Fibroblast of the conjunctiva (primary cell): ENCODE measurements at places on chromosomes 16 and 17.

- no peak for DNase-seq
These were observed 96.4 kb upstream of the SHISA6 start for GRCh38 chr17:11144358-11145233.

- DNase-seq: no peak
These were observed 20.1 kb upstream of the CNOT1 start for GRCh38 chr16:58649707-58650106.

- DNase-seq: no peak
These were observed 137.8 kb downstream of the ENGASE start for GRCh38 chr17:79212149-79213087.

- DNase-seq: no peak
These were observed 21.6 kb downstream of the CCDC182 start for GRCh38 chr17:57723427-57724025.

GRCh38 chr17:61393550-61393903 is 6.1 kb upstream of the TBX2 start:
- no peak for DNase-seq

GRCh38 chr17:56699186-56699894 is 105.8 kb downstream of the NOG start:
- DNase-seq: peak; percentile 87

DNA sequence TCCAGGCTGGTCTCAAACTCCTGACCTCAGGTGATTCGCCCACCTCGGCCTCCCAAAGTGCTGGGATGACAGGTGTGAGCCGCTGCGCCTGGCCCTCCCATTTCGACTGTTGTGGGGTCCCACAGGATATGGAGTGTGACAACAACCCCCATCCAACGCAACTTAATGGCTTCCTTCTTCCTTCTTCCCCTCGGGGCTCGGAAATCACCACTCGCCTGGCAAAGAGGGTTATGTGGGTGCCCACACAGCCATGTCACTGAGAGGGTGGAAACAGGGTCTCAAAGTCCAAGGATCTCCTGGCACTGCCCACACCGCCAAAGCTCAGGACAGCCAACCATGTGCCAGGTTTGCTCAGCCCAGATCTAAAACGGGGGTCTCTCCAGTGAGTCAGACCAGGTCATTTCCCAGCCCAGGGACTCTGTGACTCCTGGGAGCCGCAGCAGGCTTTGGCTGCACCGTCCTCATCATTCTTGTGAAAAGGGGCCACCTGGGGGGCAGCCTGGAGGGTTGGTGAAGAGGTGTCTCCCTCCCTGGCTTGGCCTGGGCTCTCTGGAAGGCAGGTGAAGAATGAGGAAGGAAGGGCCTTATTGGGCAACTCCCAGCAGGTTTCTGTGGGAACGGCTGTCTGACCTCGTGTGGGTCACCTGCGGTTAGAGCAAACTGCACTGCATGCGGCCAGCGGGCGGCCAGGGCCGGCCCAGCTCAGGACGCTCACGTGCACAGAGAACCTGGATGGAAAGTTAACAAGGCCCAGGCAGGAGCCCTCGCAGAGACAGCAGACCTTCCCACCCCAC is 25.3 kb upstream of the LITAF start:
- no peak for DNase-seq

- peak; percentile 37 for DNase-seq
These were observed 44.7 kb downstream of the CYTH1 start for GRCh38 chr17:78737332-78737731.

DNA sequence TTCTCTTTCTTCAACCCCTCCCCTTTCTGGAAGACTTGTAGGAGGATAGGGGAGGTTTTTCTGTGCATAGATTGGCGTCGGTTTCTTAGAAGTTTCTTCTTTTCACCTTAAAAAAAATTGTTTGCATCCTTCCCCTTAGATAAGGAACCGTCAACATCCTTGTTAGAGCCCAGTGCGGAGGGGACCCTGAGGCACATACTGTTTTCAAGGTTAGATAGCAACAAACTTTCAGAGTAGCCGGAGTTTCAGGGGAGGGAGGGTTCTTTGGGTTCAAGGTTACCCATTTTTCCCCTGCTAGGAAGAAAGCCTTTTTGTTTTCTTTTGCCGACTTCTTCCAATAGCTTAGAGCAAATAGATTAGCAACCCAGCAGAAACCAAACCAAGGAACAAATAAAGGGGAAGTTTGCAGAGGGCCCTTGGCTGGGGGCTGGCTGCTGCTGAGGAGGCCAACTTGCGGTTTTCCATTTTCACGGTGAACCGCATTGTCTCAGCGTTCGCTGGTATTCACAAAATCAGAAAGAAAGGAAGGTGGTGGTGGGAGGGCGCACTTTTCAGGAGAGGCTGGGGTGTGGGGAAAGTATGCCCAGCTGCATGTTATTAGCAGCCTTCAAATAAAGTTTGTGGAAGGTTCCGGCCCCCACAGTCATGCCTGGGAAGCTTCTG is 28.8 kb downstream of the MSI2 start:
- DNase-seq: no peak

DNA sequence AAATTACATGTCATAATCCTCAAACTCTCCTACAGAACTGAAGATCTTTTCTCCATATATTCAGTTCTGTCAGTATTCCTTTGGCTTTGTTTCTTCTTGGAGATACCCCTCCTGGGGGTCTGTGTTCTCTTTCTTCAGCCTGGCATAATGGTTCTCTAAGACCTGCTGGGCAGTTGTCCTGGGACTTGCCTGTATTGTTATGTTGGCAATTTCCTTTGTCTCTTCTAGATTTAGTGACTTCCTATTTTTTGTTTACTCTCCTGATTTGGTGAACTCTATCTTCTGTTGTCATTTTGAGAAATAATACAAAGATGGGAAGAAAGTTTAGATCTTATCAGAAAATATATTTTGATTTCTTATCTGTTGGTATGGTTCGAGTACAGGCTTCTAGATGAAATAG is 127.8 kb downstream of the GOSR1 start:
- DNase-seq: no peak

GRCh38 chr17:72414967-72415853 is 294.4 kb downstream of the SOX9 start:
- DNase-seq: no peak

- DNase-seq: no peak
These were observed 337.2 kb downstream of the CDH11 start for GRCh38 chr16:64784635-64785034.

DNA sequence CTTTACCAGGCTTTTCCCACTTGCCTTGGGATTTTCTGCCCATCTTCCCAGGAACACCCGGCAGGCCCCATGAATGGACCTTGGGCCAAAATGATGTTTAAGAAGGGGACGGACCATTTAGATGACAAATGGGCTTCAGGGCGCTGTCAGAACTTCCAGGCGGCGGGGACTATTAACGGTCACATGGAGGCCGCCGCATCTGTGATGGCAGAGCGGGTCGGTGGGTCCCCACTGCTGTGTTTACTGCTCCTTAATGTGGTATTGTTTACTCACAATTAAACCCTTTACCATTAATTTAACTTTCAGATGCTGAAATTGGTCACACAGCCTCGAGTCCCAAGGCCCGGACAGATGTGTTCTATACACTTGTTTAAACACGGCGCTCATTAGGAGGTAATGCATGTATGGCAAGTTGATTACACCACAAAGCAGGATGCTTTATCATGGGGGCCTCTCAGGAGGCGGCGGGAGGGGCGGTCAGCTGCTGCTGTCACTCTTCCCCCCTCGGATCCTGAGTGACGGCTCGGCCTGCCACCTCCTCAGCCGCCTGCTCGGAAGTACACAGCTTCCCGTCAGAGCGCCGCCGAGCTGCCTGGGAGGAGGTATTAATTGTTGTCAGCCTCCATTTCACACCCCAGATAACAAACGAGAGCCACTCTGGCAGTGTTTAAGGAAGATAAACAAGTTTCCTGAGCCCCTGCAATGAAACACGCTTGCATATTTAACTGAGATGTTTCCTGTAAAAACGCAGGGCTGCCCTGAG is 83.9 kb upstream of the IRX3 start:
- no peak for DNase-seq

GRCh38 chr17:50452630-50453300 is 15.9 kb downstream of the CHAD start:
- DNase-seq: no peak

GRCh38 chr17:74607221-74607620 is 15.1 kb upstream of the CD300LD start:
- DNase-seq: no peak

- no peak for DNase-seq
These were observed 2.6 kb downstream of the NT5C start for GRCh38 chr17:75128694-75129505.
